ENCODE measurements at places on chromosomes 11 and 22. TPM values are rescaled to one million over a fixed set of nuclear protein-coding genes. Genes with fewer than 3 reads are reported as not detected.

GRCh38 chr11:10480026-10480425, 25.0 kb downstream of the AMPD3 start:
- no peak for ATAC-seq

DNA sequence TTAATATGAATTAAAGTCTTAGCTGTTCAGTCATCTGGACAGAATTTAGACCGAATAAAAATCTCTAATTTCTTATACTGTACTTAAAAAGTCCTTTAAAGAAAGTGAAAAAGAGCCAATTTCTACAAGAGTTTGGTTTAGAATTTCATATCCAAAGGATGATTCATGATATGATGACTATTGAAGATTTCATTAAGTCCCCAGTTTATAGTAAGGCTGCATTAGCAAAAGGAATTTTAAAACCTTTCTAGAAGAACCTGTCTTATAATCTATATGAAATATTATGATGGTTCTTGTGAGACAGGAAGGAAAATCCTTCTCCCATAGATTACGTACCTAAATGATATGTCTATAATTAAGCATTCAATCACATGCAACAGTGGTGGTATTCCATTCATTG, 34.8 kb downstream of the TSG101 start:
- peak; percentile 25 for ATAC-seq

GRCh38 chr22:40473703-40474102, 103.3 kb downstream of the SGSM3 start:
- no peak for ATAC-seq

The APBB1 gene
- 2.6 TPM for total RNA-seq

Data from esophagus mucosa (tissue), 1 donor.